Amygdala (tissue), 56 donors: ENCODE measurements at places on chromosomes 1 and 21.

DNA sequence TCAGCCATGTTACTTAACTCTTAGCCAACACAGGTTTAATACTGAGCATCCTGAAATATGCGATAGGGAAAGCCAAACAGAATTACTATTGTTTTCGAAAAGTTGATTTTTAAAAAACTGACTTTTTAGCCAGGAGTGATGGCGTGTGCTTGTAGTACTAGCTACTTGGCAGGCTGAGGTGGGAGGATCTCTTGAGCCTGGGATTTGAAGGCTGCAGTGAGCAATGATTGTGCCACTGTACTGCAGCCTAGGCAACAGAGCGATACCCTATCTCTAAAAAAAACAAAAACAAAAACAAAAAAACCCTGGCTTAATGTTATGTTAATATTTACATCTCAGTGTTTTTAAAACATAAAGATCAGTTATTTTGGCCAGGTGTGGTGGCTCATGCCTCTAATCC lies 16.7 kb downstream of the NMNAT1 start:
- no peak for DNase-seq

- no peak for DNase-seq
Observed at GRCh38 chr1:87392248-87393192, 63.8 kb downstream of the LMO4 start.

- no peak for DNase-seq
Observed at GRCh38 chr1:8154621-8155052, 128.5 kb upstream of the ERRFI1 start.

- DNase-seq, result no peak
Observed at GRCh38 chr1:81129776-81130175, 671.0 kb upstream of the ADGRL2 start.

DNA sequence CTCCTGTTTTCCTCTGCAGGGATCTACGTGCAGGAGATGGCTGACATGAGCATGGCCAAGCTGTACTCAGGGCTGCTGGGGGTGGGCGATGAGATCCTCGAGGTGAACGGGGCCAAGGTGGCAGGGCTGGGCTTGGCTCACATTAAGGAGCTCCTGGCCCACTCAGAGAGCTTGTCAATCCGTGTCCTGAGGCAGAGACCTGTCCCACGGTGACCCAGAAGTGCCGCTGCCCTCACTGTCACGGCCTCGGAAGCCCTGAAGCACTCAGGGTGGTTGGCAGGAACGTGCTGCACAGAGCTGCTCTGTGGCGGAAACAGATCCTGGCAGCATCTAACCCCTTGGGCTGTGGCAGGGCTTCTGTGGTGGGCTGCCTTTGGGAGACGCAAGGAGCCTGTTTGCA lies 37.6 kb downstream of the KIAA1614 start:
- no peak for DNase-seq

DNA sequence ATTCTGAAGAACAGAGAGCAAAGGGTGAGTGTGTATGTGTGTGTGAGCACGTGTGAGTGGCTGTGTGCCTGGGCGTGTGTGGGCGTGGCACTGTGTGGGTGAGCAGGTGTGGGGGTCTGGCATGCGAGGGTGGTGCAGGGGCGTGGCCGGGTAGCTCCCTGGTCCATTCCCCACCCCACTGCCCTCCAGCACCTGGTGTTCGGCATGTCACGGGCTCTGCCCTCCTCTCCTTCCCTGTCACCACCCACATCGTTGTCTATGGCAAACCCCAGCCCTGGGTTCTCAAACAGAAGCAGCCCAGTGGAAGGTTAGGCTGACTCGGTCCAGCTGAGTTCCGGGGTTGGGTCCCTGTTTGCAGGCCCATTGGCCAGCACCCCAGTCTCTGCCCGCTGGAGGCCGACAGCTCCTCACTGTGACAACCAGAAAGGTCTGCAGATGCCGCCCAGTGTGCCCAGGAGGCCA lies 39.8 kb downstream of the UBE2G2 start:
- no peak for DNase-seq

DNA sequence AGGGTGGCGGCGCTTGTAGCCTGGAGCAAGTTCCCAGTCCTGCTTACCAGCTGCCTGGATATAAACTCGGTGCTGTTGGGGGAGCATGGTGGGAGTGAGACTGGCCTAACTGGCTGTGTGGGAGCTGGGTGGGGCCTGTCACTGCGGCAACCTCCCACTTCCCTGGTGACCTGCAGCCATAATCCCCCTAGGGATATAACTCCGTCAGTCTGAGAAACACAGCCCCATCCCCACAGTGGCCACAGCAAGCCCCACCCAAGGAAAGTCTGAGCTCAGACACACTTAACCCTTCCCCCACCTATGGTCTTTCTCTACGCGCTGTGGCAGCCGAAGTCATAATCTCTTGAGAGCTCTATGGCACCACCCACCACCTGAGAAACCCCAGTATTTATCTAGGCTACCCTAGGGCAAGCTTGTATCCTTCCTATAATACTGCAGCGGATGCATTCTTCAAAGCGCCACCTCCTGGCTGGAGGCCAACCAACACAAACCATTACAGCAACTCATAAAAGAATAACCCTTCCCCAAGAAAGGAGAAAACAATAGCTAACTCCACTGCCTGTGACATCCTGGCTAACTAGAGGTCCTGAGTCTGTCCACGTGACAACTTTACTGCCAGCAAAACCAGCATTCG lies 57.4 kb downstream of the ZNF648 start:
- no peak for DNase-seq

DNA sequence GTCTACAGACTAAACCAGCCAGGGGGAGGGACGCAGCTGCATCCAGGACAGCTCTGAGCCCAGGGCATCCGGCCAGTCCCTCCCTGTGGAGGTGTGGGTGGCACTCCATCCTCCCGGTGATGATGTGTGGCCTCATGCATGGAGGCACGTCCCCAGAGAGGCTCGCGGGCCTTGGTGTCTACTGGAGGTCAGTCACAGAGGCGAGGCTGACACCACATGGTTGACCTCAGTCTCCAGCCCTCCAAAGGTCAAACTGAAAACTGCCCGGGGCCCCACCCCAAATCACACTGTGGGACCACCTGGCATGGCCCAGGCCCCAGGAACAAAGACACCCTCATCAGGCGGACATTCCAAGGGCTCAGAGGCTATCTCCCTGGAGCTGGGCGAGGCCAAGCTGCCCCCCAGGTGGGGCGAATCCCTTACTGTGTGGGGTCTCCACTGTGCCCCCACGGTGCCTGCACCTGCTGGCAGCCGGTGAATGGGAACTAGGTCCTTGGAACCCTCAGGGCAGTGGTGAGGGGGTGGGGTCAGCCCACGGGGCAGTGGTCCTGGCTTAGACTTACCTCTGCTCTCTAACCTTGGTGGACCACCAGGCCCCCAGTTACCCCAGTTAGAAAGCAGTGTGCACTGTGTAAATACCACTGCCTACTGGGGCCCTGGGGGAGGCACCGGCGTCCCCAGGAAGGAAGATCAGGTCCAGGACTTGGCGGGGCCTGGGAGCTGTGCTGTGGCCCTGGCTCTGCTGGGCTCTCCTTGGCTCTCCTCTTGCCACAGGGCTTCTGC lies 49.1 kb downstream of the TRPM2 start:
- DNase-seq, result no peak

DNA sequence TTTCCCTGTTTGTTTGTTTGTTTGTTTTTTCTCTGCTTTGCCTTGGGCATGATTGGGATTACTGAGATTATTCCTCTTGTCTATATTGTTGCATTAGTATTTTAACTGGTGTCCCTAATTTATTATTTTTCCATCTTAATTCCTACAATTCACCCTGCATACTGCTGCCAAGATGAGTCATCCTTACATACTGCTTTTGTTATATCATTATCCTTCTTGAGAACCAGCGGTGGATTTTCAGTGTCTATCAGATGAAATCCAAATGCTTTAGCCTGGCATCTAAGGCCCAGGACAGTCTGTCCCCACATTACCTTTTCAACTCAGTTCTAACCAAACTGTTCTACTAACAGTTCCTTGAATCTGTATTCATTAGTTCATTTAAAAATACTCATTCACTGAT lies 101.7 kb downstream of the OLFML2B start:
- no peak for DNase-seq
